ENCODE measurements at places on chromosomes 13 and 19. TPM values are rescaled to one million over a fixed set of nuclear protein-coding genes. Genes with fewer than 3 reads are reported as not detected.

GPR12 gene
- total RNA-seq: 2.5 TPM

SPACA4 gene
- total RNA-seq: not detected

NLRP4 gene
- not detected for total RNA-seq

ZNF93 gene
- total RNA-seq: 50.1 TPM

FCAR gene
- total RNA-seq: not detected

ZNF283 gene
- total RNA-seq: 13.0 TPM

CLDND2 gene
- not detected for total RNA-seq

SNRNP70 gene
- total RNA-seq: 300 TPM

Data from glutamatergic neuron (in vitro differentiated cells).